ENCODE measurements at places on chromosomes 5 and 9. TPM values are rescaled to one million over a fixed set of nuclear protein-coding genes. Genes with fewer than 3 reads are reported as not detected.

BASP1 gene
- 57.8 TPM for total RNA-seq

TIGD6 gene
- total RNA-seq: 4.1 TPM

DNA sequence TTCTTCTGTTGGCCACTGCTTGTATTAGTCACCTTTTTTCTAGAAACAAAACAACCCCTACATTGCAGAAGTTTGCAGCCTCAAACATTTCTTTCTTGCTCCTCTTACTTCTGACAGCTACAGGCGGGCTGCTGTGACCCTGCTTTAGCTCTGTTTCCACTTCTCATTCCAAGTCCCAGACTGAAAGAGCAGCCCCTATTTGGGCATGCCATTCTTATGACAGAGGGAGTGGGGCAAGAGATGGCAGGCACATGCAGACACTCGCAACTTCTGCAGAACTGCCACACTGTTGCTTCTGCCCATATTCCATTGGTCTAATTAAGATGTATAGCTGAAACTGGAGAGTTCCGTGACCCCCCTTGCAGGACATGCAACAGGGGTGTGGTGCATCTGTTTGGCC lies 19.6 kb upstream of the RPS23 start:
- no peak for DNase-seq

DBH gene
- total RNA-seq: not detected

WNT8A gene
- not detected for total RNA-seq

DNA sequence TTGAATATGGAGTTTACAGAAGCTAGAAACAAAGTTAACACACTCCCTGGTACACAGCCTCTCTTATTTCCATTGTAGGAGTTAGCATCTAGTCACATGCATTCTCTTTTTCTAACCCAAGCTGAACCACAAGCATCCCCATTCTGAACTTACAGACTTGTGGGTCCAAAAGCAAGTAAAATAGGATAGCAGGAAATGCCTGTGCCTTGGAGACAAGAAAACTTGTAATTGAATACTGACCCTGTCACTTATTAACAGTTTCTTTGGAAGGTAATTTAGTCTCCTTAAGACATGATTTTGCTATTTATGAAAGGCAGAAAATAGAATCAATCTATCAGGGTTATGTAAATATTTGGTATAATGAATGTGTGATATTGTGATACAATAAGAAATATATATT lies 353.6 kb downstream of the TLE4 start:
- no peak for DNase-seq

ARHGEF28 gene
- 83.0 TPM for total RNA-seq

PAEP gene
- not detected for total RNA-seq

DNA sequence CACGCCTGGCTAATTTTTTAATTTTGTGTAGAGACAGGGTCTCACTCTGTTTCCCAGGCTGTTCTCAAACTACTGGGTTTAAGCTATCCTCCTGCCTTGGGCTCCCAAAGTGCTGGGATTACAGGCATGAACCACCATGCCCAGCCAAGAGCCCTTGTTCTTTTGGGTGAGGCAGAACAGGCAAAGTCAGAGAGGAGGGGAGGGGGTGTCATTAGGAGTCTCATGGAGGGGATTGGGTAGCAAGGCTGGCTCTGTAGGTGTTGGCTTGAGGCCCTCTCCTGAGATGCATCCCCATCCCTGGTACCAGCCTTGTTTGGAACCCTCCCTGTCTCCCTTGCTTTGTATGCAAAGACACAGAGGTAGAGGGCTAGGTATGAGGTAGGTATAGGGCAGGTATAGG lies 24.1 kb downstream of the GSN start:
- DNase-seq: no peak

CRB2 gene
- total RNA-seq: not detected

DNA sequence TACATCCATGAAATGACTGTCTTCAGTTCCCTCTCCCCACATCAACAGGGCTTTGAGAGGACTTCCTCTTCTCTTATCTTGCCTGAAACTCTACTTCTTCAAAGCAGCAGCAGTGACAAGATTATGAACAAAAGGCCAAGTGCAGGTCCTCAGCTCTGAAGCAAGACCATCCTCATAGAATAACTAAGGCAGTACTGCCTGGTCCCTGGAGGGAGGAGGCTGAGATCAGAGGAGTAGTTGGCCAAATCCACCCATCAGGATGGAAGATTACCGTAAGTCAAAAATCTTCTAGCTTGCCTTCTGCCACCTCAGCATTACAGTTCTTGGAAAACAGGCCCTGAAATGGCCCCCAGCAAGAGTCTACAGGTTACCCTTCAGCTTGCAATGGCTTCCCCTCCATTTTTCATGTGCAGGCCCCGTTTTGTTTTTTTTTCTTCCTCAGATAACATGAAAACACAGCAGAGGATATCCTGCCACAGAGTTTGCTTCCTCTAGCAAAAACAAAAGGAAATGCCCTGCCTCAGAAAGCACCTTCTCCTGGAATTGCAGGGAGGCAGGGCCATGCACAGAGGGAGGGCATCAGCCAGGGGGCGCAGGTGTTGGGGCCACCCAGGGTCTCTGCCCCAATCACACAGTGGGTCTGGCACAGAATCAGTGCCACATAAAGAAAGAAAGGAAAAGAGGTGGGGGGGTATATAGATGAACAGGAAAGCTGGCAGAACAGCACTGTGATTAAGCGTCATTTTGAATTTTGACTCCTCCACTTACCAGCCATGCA lies 40.0 kb downstream of the KLHL3 start:
- peak; percentile 62 for DNase-seq

DNA sequence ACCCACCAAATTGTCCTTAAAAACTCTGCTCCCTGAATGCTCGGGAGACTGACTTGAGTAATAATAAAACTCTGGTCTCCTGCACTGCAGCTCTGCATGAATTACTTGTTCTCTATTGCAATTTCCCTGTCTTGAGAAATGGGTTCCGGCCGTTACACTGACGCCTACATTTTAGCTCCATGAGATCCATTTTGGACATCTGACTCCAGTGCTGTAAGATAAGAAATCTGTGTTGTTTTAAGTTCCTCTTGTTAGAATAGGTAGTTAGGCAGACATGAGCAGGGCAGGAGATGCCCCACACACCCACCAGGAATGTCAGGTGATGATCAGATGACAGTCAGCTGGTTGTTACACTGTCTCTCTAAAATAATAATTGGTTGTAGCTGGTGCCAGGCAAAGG lies 125.8 kb upstream of the SHB start:
- no peak for DNase-seq

- DNase-seq: no peak
These were observed 483.0 kb downstream of the SEMA5A start for GRCh38 chr5:9062873-9063272.

- no peak for DNase-seq
These were observed 21.6 kb downstream of the ACO1 start for GRCh38 chr9:32406046-32406445.

DNA sequence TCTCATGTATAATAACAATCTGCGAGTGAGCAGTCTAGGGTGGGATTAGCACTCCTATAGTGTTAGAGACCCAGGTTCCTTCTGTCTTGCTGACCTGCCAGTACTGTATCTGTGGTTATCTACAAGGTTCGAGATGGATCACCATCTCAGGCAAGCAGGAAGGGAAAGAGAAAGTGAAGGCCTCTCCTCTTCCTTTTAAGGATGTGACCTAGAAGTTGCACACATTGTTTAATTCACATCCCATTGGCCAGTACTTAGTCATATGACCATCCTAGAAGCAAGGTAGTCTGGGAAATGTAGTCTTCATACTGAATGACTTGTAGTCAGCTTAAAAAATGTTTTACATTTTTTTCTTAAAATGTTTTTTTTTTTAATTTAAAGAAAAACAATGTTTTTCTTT lies 168.6 kb downstream of the CARTPT start:
- peak; percentile 48 for DNase-seq

DNA sequence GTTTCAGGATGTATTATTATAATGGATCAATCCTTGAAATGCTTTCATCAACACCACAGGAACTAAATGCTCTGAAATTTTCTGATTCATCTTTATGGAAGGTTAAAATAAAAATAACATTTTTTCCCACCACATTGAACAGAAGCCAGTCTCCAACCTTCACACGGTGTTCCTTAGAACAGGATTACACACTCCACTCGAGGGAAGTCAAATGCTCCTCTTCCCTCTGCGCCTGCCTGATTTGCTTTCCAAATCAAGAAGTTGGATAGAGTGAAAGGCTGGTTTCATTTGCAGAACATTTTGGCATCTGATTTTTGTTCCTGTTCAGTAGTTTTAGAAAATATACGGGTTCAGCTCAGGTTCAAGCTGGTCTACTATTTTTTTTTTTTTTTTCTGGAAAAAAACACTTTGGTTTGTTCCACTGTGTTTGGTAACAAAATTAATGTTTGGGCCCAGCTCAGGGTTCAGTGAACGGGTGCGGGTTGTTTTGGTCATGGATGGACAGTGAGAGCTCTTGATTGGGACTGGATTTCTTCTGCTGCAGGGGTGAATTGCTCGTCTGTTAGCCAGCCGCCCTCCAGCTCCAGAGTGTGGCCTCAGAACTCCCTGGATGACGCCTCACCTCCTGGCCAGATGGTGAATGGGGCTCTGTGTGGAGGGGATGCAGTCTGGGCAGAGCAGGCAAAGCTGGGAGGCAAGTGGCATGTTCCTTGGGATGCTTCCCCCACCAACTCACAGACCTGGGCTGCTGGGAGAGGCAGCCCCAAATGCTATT lies 82.4 kb upstream of the STC2 start:
- no peak for DNase-seq

DNA sequence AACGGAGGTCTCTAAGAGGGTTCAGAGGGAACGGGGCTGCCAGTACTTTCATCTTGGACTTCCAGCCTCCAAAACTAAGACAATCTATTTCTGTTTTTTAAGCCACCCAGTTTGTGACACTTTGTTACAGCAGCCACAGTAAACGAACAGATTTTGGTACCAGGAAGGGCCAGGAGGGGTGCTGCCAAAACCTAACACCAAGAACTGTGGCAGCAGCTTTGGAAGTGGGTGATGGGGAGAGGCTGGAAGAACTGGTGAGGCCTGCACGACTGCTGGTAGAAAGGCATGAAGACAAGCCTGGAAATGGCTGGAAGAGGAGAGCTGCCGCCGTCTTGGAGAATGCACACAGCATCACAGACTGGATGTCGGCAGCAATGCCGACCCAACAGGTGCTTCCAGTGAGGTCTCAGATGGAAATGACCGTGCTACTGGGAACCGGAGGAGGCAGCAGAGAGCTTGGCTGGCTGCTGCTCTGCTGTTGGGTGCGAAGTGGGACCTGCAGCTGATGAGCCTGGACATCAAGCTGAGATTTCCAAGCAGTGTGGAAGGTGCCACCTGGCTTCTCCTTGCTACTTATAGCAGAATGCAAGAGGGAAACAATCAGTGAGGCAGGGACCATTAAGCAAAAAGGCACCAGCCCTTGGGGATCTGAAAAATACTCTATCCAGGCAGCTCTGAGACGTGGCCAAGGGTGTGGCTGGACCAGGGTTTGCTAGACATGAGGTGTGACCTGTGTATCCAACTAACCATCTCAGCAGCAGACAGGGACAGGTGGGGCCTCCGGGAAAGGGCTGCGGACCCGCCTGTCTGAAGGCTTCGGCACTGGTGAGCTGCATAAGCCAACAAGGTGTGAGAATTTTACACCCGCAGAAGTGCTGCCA lies 4.7 kb upstream of the TMEM210 start:
- no peak for DNase-seq

GRCh38 chr9:127035948-127036347 lies 86.5 kb downstream of the ANGPTL2 start:
- DNase-seq: no peak

GRCh38 chr9:5122516-5122915 lies 62.9 kb downstream of the INSL6 start:
- no peak for DNase-seq

- no peak for DNase-seq
These were observed 356.2 kb upstream of the NUDT12 start for GRCh38 chr5:103918668-103919367.

DNA sequence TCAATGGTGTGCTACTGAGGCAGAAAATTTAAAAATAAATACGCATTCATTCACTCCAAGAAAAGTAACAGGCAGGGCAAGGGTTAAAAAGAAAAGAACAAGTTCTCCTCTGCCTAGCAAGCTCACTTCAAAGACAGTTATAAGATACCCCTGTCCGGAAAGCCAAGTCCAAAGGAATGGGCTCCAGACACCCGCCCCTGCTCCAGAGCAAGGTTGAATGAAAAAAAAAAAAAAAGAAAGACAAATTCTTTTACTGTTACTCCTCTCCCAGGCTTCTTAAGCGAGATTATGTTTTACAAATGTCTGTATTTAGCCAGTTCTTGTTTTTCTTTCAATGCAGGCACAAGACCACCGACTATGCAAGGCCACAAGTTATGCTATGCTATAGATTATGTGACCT lies 9.1 kb upstream of the ANXA2R start:
- DNase-seq: no peak

DNA sequence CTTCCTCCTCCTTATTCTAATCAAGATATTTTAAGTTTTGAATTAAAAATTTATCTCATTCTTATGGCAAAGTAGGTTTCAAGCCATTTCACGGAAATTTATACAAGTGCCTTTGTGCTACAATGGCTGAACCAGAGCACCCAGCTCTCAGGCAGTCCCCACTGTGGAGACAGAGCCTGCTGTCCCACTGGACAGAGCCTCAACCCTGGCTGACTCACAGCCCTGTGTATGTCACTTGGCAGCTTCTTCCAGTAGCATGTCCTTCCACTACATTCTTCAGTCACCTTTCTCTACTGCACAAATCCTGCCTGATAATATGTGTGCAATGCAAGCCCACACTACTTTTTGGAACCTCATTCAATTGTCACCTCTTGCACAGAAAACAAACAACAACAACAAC lies 253.1 kb downstream of the PDE4D start:
- DNase-seq: no peak

DNA sequence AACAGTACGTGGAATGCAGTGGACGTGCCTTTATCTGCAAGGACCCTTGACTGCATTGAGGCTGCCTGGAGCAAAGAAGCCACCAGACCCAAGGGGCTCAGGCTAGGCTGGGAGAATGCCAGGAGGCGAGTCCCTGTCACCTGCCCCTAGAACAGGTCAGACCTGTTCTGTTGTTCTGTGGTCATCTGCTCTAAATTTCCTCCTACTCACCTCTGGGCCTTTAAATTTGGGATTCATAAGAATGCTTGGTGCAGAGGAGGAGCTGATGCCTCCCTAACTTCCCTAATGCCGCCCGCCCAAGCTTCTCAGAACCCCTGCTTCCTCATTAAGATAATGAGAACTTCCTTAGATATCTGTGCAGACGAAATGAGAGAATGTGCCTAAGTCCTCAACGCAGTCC lies 32.0 kb downstream of the DAPK1 start:
- no peak for DNase-seq

CDH9 gene
- total RNA-seq: not detected

DNA sequence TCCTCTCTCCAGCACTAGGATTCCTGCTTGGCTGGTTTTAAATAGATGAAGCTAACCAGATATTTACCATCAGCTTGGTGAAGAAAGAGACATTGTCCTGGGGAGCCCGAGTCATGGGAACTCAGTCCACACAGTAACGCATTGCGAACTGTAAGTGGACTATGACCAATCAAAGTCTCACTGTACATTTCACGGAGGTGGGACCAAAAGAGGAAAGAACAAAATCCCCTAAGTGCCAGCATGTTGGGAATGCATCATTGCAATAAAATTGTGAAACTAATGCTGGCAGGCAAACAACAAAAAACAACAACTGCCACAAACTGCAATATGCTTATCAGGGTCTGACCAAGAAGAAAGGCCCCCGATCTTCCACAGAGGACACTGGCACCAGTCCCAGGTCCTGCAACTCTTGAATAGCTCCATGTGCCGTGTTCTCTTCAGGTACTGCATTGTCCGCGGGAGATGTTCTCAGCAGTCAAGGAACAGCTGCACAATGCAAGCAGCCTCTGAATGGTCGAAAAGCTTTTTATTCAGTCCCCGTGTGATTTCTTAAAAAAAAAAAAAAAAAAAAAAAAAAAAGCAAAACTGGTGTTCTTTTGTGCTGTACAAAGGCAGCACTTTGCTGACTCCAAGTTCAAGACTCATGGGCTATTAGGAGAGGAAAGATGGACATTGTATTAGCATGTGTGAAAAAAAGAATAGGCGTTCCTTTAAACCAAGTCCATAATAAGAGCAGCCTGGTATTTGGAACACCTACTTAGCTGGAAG lies 38.1 kb downstream of the SEMA6A start:
- no peak for DNase-seq

Data from glomerular endothelial cell (primary cell).